Right cardiac atrium (tissue), 5 donors: ENCODE measurements at places on chromosomes 4 and X. TPM values are rescaled to one million over a fixed set of nuclear protein-coding genes. Genes with fewer than 3 reads are reported as not detected.

DNA sequence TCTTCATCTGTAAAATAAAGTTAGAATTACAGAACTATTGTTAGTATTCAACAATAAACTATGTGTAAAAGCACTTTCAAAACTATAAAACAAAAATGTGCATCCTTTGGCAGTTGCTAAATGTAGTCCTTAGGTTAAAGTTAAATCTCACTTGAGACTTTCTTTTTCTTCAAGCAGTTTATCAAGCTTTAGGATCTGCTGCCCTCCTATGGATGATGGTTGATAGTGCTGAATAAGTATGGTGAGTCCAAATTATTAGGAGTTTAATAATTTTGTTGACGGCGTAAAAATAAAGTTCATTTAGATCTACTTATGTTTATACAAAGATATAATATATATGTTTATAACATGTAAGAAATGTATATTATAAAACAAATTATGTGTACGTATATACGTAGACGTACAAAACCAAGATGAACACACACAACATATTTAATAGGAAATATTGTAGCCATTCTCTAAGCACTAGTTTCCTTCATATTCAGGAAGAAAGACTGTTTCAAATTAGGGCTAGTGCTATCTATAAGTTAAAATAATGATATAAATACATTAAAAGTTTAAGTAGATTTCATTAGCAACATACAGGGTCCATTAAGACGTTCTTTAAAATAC lies 22.3 kb downstream of the UGT2A2 start:
- DNase-seq: no peak

DNA sequence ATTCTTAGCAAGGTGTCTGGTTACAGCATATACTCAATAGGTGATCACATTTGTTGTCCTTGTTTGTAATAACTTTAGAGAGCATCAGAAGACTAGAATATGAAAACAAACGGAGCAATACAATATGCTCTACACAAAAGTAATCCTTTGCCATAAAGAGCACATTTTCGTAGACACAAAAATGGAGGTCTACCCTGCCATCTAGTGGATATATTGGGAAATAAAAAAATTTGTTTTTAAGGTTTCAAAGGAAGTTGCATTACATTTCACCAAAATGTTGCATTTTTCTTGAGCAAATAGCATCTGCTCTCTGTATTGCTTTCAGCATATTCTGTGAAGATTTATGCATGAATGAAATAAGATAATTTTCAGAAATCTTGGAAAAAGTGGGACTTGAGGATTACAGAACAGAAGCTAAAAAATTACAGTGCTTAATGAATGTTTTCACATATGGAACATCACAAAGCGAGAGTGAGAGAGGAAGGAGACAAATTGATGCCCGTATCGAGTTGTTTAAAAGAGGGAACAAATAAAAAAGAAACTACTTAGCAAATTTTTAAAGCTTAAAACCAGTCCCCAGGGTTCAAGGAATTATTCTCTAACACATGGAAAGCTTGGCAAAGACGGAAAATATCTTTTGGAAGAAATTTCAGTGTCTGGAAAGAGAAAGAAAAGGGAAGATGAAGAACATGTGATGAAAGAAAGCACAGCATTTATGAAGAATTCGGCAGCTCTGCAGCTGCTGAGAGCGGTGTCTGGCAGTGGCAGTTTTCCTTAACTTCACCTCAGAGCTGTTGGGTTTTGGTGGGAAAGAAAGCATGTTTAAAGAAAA lies 390.1 kb downstream of the ANKRD50 start:
- DNase-seq: no peak

DNA sequence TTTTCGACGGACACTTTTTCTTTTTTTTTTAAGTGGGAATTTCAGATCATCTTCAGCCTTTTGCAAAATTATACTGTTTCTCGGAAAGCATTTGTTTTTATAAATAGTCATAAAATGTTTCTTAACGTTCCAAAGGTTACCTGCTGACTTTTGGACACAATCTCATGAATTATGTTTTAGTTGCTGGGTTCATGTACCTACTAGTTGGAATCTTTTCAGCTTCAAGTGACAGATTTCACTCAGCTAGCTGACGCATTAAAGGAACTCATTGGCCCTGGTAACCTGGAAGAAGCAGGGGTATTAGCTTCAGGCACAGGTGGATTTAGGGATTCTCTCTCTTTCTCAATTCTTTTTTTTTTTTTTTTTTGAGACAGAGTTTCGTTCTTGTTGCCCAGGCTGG lies 66.5 kb downstream of the TMEM131L start:
- DNase-seq: no peak

DNA sequence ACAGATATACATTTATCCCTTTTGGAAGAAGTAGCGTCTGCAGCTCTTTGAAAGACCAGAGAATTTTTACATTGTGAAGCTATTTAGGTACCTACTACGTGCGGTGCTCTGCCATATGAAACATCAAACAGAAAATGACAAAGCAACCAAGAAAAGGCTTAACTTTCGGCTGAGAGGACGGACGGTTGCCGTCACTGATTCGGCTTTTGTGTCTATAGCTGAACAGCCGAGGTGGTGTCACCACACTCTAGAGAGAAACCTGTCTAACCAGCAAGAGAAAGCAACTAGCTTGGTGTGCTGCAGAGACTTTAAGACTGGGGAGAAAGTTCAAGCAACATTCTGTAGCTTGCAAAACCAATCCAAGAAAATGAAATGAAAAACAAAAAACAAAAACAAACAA lies 145.5 kb downstream of the SHOX start:
- no peak for DNase-seq

DNA sequence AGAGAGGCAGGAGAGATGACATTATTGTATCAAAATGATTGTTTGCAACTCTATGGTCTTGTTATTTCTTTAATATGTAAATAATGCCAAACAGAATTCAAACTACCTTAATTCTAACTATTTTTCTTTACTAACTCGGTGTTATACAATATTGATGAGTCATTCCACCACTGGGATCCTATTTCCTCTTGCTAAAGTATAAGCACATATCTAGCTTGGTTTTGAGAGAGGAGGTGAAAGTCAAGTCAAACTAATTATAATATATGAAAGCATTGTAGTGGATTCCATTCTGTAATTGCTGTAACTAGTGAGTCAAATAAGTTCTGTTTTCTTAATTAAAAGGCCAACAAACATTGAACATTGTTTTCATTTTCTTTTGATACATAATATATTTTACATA lies 837.6 kb downstream of the PDHA2 start:
- no peak for DNase-seq

- peak; percentile 63 for DNase-seq
Measured at GRCh38 chrX:153948002-153948466, 3.6 kb upstream of the RENBP start.

DNA sequence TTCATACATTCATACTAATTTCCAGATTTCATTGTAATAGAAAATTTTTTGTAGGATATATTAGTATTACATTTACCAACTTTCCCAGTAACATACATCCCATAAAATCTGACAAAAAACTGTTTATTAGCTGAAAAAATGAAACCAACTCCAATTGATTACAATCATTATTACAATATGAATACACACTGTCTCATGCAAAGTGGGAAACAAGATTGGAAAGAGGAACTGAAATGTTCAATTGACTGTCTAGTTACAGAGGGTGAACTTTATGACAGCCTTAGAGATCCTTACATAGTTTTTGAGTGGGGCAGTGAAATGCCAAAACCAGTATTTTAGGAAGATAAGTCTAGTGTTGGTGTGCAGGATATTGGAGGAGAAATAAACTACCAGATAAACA lies 2.3 kb upstream of the AMBN start:
- DNase-seq: no peak

GRCh38 chrX:329291-329910 lies 10.8 kb upstream of the GTPBP6 start:
- DNase-seq: peak; percentile 10

- DNase-seq: no peak
Measured at GRCh38 chrX:132858018-132858417, 100.4 kb downstream of the HS6ST2 start.

DNA sequence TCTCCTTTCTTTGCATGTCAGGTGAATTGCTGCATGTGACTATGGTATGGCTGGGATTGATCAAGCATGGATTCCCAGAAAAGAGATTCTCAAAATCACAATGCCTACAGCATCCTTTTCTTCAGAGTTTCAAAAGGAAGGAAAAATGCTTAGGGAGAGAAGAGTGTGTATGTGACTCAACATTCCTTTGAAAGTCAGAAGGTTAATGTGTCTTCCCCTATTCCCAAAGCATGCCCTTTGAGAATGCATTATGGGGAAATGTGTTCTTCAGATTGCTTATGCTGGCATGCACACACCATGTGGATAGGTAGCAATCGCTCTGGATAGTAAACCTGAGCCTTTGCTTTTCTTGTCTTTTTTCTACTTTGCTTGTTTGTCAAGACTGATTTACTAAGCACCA lies 78.5 kb downstream of the ELOVL6 start:
- no peak for DNase-seq

GRCh38 chr4:11791797-11792196 lies 363.1 kb upstream of the HS3ST1 start:
- no peak for DNase-seq

GRCh38 chr4:112378858-112379257 lies 81.7 kb downstream of the ALPK1 start:
- DNase-seq: no peak

Gene PAGE2B
- polyA plus RNA-seq: not detected

Gene MAP7D2
- 0.68 TPM for polyA plus RNA-seq

Gene PLXNA3
- polyA plus RNA-seq: 12.2 TPM

Gene HSD17B11
- 30.0 TPM for polyA plus RNA-seq

Gene L1CAM
- polyA plus RNA-seq: 7.3 TPM

Gene GSTCD
- polyA plus RNA-seq: 2.1 TPM
